ENCODE measurements at places on chromosomes 7 and 10. TPM values are rescaled to one million over a fixed set of nuclear protein-coding genes. Genes with fewer than 3 reads are reported as not detected.

The SLC18A3 gene
- polyA plus RNA-seq = not detected

- DNase-seq = no peak
These were observed 63.3 kb upstream of the PRLHR start for GRCh38 chr10:118658762-118659161.

DNA sequence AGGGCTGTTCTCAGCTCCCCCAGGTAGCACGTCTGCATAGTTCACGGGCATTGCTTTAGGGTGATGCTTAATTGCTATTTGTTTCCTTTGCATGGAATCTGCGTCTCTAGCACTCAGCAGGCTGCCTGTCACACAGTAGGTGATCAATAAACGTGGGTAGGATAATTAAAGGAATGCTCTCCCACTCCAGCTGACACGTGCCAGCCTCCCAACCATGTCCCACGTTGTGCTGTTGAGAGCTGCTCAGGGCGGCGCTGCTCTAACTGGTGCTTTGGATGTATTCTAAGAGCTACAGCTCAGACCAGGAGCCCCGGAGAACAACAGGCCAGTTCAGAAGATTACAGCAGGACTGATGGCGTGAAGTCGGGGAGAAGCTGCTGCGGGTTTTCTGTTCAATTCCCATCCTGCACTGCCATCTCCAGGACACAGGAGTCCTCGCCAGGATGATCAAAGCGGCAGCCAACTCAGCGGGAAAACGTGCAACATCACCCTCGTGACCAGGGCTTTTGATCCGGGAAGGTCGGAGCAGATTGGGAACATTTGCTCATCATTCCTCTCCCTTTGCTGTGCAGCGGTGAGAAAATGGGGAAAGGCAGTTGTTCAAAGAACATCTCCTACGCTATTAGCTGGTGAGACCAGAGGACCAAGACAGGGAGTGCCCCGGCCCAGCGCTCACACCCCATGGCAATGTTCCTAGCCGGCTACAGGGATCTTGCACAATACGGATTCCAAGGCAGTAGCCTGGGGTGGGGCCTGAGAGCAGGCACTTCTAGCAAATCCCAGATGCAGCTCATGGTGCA is 50.5 kb upstream of the FOXK1 start:
- DNase-seq = peak; percentile 85

DNA sequence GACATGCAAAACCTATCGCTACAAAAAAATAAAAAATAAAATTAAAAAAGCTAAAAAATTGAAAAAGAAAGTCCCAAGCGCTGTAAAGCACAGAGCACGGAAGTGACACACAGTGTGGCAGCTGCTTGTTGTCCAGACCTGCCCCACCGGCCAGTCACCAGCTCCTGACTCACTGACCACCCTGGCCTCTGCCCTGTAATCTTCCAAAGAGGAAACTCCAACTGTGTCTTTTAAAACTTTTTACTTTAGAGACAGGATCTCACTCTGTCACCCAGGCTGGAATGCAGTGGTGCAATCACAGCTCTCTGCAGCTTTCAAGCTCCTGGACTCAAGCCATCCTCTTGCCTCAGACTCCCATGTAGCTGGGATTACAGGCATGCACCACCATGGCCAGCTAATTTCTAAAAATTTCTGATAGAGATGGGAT is 23.6 kb downstream of the GNA12 start:
- peak; percentile 88 for DNase-seq

The AMPH gene
- 11.7 TPM for polyA plus RNA-seq
